NCI-H510A treated with DMSO at 0.1 percent for 48 hours (cell line): ENCODE measurements at places on chromosomes 2 and 18.

GRCh38 chr2:71784734-71785511 lies 331.6 kb downstream of the DYSF start:
- DNase-seq = no peak

GRCh38 chr18:45228796-45229388 lies 386.4 kb upstream of the SLC14A2 start:
- DNase-seq = no peak

GRCh38 chr2:3857576-3857975 lies 154.2 kb downstream of the DCDC2C start:
- no peak for DNase-seq

DNA sequence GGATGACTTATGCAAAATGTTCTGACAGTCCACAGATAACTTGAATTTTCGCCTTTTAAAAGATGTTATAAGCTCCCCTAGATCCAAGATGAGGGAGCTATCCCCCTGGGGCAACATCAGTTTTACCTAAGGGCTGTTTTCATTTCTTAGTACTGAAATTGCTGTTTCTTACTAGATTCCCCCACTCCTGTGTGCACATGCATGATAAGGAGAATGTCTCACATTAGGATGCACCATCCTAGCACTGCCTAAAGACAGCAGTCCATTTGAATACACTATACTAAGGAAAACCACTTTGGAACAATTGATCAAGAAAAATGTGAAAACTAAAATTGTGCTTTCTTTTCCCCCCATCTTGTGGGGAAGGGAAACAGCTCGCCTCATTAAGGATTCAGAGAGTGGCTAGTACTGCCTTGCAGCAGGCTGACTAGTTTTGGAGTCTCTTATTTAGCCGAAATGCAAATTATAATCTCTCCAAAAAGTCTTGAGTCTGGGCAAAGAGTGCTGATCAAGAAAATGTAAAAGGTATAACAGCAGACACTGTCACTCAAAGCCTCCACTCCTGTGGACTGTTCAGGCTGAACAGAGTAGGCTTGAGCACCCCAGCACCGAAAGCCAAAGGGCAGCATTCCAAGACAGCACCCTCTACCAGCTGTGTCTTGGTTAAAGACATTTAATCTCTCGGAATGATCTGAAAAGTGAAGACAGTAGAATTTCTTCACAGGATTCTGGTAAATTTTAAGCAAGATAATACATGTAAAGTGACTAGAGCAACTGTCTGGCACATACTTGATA lies 65.0 kb downstream of the ZNF385B start:
- no peak for DNase-seq

GRCh38 chr2:58313926-58314325 lies 72.8 kb upstream of the FANCL start:
- DNase-seq = no peak

DNA sequence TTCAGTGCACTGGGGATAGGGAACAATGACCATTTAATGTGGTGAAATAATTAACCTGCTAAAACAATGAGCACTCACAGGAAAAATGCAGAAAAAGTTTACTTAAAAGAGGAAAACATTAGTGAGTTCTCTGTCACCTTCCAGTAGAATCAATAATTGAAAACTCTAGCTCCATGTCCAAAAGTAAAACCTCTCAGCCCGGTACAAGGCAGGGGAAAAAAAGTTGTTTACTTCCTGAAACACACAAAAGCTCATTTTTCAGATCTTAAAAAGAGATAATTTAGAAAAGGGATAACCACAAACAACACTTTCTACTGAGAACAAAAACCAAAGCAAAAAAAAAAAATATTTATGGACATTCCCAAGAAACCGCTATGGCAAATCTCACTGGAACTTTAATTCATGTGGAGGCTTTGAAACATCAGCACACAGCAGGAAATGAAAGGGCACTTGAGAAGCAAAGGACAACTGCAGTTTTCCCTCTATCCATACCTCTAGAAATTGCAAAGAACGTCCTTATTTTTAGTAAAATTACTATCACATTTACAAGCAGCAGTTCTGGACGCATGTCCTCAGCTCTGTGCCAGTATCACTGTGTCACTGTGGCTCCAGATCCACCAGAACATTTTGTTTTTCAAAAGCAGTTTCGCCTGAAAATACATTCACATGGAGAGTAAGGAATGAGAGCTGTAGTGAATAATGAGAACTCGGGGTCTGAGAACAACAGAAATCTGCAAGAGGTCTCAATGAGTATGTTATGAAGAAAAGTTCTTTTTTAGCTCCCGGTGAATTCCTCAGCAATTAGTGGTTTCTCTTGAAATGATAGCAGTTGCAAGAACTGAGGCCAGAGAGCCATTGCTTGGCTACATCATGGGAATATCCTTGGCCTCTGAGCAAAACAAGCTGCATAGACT lies 44.7 kb upstream of the DNAH7 start:
- no peak for DNase-seq

GRCh38 chr2:105085525-105085924 lies 47.7 kb downstream of the MRPS9 start:
- no peak for DNase-seq

DNA sequence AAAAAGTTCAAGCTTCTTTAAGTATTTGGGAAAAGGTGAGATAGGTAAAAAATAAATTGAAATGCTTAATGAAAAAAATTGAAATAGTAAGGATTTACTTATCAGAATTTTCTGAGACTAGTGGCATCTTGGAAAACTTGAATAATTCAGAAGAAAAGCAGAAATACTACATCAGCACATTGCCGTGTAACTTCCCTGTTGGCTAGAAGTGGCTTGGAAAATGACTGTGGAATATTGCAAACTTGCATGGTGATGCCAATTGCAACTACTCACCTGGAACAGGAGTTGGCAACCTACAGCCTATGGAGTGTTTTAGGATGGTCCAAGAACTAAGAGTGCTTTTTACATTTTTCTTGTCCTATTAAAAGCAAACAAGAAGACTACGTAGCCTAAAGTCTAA lies 603.5 kb upstream of the VRK2 start:
- no peak for DNase-seq

- DNase-seq = no peak
Measured at GRCh38 chr2:24872344-24873115, 47.5 kb downstream of the ADCY3 start.

DNA sequence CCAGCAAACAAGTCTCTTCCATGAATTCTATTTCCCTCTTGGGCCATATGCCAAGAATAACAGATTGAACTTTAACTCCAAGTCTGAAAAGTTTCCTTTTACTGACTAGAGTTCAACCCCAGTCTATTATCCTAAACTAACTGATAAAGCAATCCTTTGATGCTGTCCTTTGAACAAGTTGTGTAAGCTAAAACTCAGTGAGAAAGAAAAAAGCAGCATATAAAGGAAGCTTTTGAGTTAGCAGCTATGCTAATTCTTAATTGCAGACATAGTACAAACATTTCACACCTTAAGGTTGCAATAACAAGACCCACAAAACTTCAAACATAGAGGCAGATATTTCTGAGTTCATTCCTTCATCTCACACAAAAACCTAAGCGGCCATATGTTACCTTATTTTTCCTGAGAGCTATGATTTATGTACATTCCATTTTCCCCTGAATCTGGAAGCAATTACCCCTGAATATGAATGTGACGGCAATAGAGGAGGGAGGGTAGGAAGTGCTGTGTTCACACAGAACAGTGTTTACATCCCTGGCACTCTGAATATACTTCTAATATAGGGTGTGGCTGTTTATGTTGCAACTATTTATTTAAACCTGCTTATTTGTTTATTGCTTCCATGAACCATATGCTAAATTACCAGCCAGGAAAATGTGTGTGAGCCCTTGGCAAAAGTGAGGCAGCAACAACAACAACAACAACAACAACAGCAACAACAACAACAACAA lies 180.6 kb downstream of the IRS1 start:
- no peak for DNase-seq

DNA sequence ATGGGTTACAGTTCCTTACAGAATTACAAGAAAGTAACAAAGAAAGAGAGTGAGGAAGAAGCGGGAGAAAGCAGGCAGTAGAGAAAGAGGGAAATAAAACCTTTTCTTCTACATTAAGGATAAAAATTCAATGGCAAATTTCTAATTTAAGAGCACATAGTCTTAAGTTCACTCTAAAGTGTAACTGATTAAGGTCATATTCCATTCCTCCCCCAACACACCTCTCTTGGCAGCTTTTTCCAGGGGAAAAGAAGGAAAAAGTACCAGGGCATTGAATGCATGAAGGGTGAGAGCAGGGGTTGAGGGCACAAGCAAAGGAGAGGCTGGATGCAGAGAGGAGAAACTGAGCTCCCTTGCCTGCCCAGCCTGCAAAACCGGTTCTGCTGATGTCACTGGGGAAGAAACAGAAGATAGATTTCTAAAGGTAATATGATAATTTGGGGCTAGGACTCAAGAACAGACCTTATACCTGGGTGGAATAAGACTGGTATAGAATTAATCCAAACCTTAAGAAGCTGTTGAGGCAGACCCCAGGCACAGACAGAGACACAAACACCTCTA lies 4.6 kb downstream of the ACMSD start:
- DNase-seq = peak; percentile 92

DNA sequence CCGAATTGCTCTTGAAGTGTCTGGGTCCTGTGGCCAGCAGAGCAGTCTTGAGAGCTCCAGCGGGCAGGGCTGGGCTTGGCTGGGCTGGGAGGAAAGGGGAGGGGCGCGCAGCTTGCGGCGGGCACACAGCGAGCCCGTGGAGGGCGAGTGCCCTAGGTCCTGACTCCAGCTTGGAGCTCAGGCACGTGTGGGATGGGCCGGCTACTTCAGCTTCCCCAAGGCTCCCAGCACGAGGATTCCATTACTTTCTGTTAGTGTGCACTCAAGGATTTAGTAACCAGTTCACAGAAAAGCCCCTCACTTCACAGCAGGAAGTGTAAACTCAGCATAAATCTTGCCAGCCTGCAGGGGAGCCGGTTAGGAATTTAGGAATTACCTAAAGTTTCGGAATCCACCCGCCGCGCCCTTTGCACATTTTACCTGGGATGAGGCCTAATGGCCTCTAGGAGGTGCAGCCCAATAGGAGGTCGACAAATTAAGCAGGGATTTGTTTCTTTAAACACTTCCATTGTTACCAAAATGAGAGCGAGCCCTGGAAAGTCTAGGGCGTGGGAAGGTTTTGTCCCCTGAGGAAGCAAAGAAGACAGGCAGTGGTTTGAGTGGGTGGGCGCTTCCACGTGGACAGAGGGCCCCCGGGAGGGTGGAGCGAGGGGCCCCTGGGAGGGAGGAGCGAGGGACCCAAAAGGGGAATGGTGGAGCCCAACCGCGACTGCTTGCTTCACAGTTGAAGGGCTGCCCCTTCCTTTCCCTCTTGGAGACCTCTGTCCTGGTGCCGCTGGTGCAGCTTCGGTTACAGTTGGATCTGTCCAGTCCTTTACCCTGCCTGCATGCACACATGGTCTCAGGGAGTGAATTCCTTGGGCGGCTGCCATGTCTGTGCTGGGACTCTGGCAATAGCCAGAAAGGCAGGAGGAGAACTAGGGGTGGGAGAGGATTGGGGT lies 93.3 kb downstream of the CTAGE1 start:
- no peak for DNase-seq

GRCh38 chr18:3821524-3821923 lies 371.6 kb downstream of the TGIF1 start:
- DNase-seq = peak; percentile 57

DNA sequence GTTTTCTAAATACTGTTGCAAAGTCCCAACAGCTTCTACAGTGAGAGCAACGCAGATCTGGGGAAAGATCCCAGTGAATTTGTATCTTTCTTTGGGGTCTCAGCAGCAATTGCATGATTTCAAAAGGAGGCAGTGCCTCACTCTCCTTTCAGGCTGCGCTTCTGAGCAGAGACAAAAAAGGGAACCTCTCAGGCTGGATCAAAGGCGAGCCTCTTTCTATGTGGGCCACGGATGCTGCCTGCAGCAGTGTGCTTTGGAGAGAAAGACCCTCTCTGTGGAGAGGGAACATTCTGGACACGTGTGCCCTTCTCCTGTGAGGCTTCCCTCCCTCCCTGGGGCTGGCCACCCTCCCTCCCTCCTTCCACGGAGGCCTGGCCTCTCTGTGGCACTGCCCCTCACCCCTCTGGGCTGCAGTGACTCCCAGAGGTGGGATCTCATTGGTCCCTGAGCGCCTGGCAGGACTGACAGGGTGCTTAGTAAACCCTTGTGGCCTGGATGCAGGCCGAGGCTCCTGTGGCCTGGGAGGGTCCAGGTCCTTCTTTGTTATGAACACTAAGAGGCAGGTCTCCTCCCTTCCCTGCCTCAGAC lies 21.6 kb upstream of the PDIA6 start:
- DNase-seq = peak; percentile 24

GRCh38 chr2:181546086-181546485 lies 88.9 kb downstream of the ITGA4 start:
- DNase-seq = peak; percentile 65
